ENCODE measurements at places on chromosomes 13 and 19. TPM values are rescaled to one million over a fixed set of nuclear protein-coding genes. Genes with fewer than 3 reads are reported as not detected.

EFNA2 gene
- total RNA-seq: not detected

COMP gene
- total RNA-seq: not detected

PROZ gene
- not detected for total RNA-seq

GJA3 gene
- total RNA-seq: 0.37 TPM

RFPL4AL1 gene
- not detected for total RNA-seq

GPR183 gene
- 0.07 TPM for total RNA-seq

ADGRL1 gene
- total RNA-seq: 16.3 TPM

SLC46A3 gene
- total RNA-seq: 3.1 TPM

CLEC4G gene
- total RNA-seq: not detected

C19orf85 gene
- not detected for total RNA-seq

KCTD12 gene
- 20.7 TPM for total RNA-seq

TEKTIP1 gene
- total RNA-seq: not detected

FBN3 gene
- total RNA-seq: not detected

LYPD3 gene
- total RNA-seq: 344 TPM

SHD gene
- total RNA-seq: not detected

LIM2 gene
- total RNA-seq: not detected

SHISA7 gene
- total RNA-seq: not detected
